T47D (cell line): ENCODE measurements at places on chromosomes 12 and 14.

DNA sequence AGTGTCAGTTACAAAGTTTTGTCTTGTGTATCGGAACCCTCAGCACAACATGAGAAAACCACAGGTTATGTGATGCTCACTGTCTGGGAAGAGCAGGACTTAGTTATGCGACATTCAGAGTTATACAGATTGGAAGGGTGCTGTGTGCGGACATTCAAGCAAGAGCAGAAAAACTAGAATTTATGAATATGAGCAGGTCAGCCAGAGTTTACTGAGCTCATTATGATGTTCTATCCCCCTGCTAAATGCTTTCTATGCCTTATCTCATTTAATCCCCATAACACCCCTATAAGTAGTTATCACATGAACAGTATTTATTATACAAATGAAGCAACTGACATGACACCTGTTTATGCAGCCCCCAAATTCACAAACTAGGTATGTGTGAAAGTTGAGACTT, 1083.2 kb downstream of the FLRT2 start:
- DNase-seq: no peak

DNA sequence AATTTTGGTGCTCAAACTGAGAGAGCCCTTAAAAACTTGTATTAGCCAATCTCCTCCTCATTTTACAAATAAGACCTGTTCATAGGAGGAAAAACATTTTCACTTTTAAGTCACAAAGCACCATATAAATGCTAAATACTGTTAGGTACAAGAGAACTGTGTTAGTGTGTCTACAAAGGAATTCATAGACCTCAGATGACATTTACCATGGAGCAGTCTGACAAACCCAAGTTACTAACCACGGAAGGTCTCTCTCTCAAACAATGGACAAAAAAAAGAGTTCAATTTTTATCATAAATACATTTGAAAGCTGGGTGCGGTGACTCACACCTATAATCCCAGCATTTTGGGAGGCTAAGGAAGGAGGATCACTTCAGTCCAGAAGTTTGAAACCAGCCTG, 10.0 kb downstream of the SBNO1 start:
- DNase-seq: no peak

DNA sequence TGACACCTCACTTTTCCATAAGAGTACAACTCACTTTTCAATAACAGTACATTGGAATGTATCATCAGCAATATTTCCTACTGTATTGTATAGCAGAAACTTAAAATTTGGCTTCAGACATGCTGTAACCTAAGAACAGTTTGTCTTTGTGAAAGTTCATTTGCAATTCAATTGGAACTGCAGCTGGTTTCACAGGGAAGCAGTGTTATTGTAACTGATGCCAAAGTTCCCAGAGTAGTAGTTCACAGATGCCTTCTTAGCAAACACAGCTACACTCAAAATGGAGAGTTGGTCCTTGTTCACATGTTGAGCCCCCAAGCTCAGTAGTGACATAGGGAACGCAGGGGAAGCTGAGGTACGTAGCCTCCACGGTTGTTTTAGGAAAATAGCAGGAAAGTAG, 23.3 kb downstream of the PPP1R36 start:
- DNase-seq: no peak

DNA sequence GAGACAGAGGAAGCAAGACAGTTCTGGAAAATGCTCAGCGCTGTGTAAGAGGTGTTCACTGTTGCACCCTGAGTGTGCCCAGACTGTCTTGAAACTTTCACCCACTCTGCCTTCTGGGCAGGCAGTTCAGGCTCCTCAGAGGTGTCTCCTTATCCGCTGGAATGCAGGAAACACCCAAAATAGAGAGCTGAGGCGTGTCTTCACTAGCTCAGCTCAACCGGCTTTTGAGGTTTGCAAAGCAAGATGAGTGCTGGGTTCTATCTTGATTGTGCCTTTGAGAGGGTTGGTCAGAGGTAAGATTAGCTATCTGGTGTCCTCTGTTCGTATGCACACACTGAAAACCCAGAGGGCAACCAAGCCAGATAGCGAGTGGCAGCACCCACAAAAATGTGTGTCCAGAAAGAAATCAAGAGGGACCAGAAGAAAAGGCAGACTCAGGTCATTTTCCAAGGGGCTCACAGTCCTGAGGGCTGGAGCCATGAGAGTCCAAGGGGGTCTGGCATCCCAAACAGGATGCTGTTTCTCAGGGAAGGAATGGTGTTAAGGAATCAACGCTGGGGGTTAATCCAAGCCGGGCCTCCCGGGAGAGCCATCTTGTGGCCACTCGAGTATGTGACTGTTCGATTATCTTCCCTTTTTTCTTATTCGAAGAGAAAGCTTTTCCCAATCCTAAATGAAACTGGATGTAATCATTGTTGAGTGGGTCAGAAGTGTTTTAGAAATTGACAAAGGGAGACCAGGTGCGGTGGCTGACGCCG, 47.1 kb downstream of the TBX3 start:
- peak; percentile 65 for DNase-seq

DNA sequence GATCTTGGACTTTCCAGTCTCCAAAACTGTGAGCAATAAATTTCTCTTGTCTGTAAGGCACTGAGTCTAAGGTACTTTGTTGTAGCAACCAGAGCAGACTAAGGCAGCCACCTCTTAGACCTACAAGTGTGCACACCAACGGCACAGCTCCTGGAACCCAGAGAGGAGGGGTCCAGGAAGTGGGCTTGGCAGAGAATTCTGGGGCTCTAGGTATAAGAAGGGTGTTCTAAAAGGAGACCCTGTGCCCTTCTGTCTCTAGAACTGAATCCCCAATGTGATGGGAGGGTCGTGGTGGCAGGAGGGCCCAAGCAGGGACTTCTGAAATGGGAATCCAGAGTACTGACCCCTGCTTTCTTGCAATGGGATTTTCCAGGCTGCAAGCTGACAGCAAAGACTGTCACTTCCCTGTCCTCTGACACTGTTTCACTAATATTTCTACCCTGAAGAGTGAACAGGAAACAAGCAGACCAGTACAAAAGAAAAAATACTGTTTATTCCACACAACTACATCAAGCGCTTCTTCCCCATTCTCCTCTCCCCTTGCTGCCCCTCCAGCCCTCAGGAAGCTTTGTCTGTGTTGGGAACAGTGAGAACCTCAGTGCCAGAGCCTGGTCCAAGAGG, 13.6 kb upstream of the TFCP2 start:
- DNase-seq: no peak

DNA sequence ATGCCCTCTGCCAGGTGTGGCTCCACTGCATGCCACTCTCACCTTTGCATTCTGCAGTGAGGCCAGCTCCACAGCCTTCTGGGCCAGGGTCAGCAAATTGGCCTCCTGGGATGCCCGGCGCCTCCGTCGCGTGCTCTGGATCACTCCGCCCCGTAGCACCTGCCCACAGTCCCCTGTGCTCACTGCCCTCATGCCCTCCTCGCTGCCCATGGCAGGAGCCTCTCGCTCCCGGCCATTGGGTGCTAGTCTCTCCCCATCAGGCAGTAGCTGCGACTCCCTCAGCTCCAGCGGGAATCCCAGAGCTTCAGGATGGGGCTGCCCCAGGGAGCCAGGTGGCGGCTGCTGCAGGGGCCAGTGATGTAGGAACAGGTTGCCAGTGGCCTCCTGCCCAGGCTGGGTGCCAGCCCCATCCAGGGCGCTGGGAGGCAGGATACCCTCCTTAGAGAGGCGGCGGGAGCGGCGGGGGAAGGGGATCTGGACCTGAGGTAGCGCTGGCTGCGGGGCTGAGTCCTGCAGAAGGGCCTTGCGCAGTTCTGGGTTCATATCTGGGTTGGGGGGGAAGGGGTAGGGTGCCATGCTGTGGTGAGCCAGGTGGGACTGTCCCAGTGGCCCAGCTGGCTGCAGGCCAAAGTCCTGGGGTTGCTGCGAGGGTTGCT, 24.5 kb upstream of the PNMA1 start:
- no peak for DNase-seq

- DNase-seq: no peak
Observed at GRCh38 chr12:93453633-93454032, 11.9 kb upstream of the UBE2N start.

GRCh38 chr12:54989829-54990228, 5.3 kb upstream of the TESPA1 start:
- DNase-seq: no peak

GRCh38 chr12:67826148-67826547, 163.1 kb upstream of the IFNG-AS1 start:
- no peak for DNase-seq

GRCh38 chr12:16154990-16155389, 122.5 kb downstream of the SLC15A5 start:
- no peak for DNase-seq

DNA sequence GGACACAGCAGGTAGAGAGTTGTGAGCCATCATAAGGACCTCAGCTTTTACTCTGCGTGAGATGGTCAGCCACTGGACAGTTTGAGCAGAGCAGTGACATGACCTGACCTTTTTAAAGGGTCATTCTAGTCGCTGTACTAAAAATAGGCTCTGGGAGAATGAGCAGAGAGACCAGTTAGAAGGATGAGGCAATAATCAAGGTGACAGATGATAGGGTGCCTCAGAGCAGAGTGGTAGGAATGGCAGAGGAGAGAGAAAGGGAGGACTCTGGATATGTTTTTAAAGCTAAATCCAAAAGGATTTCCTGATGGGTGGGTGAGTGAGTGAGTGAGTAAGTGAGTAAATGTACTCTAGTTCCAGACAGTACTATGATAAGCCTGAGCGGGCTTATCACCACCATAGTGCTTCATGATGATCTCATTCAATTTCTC, 83.6 kb upstream of the ARHGAP5 start:
- DNase-seq: no peak

- no peak for DNase-seq
Observed at GRCh38 chr14:51248016-51248987, 8.3 kb downstream of the TMX1 start.

DNA sequence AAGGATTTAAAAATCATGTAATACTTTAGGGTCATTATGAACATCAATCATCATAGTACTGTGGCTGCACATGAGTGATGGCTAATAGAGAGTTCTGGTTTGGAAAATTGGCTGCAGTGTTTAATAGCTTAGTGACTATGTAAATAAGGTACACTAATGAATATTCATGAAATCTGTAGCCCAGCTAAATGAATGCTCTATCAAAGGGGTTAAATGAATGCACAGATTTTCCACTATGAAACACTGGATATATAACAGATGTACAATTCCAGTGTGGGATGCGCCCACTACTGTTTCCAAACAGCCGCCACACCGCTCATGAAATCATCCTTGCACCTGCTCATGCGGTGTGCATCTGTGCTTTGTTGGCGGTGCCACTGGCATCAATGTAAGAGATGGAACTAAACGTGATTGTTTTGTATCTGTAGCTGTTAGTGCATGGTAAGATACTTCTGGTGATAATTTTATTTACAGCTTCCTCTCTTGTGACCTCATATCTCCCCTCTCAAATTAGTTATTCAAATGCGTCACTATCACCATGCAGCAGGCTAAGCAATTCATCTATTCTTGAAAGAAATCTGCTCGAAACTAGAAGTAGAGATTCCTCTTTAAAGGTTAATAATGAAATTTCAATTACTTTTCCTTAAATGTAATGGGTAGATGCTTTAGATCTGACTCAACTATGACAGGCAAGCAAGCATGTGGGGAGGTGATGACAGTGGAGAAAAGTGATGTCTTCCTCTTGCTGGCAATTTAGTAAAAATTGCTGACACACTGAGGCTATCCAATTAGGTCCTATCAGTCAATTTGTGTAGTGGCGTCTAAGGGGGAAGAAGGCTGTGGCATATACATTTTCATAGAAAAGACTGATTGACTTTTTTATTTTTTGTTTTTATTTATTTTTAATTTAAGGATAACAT, 433.6 kb downstream of the AEBP2 start:
- DNase-seq: no peak

DNA sequence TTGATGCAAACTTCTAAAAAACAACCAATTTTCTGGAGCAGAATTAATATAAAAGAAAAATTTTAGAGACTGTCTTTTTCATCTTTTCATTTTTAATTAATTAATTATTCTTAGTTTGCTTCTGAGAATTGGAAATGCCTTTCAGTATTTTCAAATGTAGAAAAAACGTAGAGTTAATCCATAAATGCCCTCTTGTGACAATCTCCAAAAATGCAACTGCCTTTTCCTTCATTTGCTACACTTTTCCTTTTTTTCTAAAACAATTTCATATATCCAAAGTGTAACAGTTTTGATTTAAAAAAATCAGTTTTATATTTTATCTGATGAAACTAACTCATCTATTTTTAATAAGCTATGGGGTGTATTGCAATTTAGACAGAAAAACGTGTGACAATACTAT, 409.3 kb downstream of the PRKD1 start:
- DNase-seq: no peak

DNA sequence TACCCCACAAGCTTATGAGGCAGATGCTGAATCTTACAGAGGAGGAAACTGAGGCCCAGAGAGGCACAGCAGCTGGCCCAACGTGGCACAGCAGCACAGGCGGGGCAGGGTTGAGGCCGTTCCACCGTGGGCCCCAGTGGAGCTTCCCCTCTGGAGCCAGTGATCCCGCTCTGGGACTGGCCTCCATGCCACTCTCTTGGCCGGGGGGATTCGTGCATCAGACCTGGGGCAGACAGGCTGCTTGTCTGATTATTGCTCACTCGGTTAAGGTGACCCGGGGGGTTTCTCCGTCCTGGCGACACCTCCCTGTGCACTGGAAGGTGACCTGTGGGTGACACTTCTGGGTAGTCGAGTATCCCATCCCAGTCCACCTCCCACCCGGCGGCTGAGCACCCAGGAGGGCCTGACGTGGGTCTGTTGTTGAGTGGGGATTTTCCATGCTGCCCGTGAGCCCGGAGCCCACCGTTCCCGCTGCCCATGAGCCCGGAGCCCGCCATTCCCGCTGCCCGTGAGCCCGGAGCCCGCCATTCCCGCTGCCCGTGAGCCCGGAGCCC, 27.8 kb downstream of the NOC4L start:
- no peak for DNase-seq

GRCh38 chr14:26448181-26448855, 149.5 kb downstream of the NOVA1 start:
- DNase-seq: no peak

GRCh38 chr12:19545301-19545700, 106.0 kb downstream of the AEBP2 start:
- no peak for DNase-seq

DNA sequence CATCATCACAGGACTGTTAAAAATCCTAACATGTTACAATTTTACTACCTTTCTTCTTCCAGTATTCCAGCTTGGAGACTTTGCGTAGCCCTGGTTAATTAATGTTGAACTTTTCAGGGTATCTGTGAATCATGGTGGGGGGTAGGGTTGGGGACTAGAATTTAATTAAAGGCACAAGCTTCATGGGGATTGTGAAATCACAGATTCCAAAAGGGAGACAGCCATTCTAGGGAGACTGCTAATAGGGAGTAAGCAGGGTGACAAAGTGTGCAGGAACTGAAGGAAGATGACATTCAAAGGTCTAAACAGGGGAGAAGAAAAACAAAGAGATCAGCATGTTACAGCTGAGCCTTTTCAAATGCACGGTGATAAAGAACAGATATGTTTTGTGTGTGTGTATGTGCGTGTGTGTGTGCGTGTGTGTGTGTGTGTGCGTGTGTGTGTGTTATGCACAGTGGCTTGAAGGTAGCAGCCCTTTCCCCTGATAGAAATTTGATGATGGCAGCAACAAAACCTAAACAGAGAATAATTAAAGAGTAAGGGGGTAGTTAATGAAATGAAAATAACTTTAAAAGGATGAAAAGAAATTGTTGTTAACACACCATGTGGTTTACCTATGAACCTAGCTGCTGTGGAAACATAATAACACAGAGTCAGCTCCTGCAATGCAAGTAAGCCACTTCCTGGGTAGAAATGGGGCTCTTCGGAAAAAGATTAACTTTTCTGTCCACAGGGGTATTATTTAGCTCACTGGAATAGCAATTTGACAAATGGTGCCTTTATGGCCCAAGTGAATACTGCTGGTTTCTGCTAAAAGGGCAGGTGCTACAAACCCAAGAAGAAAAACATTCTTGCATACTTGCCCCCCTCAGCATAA, 581.7 kb downstream of the DIO2 start:
- no peak for DNase-seq

- DNase-seq: no peak
Observed at GRCh38 chr14:72638021-72638420, 255.9 kb downstream of the DPF3 start.
